ENCODE measurements at places on chromosomes 1 and 21.

DNA sequence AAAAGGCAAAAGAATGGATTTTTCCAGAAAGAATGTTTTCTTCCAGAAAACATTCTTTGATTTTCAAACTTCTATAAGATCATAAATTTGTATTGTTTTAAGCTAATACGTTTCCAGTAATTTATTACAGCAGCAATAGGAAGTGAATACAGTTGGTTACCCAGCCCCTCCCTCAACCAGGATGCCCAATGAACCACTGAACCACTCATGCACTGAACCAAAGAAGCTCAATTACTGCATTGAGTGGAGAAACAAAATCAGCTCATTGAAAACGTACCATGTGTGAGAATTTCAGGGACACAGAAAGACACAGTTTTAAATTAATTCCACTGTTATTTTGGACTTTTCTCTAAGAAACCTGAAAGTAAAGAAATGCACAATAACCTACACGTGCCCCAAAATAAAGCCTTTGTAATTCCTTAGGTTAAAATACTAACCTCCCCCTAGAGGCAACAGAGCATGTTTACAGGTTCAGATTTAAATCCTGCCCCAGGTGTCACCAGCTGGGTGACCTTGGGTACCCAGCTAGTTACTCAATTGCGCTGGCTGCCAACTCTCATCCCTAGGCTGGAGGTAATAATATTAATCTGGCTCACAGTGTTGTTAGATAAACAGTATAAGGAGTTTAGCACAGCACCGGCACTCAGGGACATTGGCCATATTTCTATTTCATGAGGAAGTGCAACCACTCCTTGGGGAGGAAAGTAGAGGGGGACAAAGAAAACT lies 111.7 kb downstream of the NMNAT2 start:
- DNase-seq: no peak

- DNase-seq: peak; percentile 5
Observed at GRCh38 chr1:22884806-22885530, 87.7 kb downstream of the LACTBL1 start.

GRCh38 chr1:235331401-235331800 lies 3.0 kb downstream of the GGPS1 start:
- DNase-seq: no peak

- no peak for DNase-seq
Observed at GRCh38 chr1:62209931-62210595, 15.4 kb downstream of the L1TD1 start.

DNA sequence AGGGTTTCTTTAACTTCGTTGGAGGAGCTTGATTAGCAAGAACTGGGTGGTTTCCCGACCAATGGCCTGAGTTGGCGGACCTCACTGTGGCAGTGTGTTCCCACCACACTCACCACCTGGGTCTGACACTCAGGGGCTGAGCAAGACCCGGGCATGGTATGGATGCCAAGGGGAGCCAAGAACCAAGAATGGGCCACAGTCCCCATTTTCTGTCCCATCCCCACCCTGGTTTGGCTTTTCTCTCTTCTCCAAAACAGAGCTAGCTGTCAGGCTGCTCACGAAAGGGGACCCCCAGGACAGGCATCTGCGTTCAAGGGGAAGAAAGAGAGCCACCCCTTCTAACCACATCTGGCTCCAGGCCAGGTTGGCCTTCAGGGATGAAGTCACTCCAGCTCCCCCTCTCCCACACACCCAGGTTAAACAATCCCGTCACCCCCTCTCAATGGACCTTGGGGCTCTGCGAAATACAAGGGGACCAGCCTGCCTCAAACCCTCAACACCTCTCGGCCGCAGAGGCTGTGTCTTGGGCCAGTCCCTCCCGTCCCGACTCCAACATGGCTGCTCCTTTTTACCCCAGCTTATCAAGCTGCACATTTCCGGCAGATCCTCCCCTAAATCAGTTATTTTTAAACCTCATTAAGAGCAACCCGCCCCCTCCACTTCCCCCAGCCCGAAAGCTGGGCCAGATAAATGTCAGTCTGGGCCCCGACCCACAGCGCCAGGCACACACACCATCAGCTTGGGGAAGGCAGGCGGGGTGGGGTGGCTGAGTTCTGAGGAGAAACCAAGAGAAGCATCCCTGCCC lies 3.4 kb downstream of the TAGLN2 start:
- DNase-seq: peak; percentile 78

DNA sequence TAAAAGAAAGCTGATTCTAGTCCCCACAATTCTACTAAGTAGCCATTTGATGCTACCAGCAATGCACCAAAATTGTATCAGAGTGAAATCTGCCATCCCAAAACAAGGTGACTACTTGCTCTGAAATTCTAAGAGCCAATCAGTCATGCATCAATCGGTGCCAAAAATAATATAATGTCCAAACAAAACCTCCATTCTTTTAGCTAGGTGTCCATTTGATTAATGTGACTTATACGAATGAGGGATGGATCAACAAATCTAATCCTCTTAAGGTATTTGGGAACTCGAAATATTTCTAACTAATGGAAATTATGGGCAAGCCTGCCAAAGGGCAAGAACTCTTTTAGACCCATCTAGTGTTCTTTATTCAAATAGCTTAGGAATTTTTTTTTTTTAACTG lies 66.4 kb upstream of the NEK2 start:
- no peak for DNase-seq

DNA sequence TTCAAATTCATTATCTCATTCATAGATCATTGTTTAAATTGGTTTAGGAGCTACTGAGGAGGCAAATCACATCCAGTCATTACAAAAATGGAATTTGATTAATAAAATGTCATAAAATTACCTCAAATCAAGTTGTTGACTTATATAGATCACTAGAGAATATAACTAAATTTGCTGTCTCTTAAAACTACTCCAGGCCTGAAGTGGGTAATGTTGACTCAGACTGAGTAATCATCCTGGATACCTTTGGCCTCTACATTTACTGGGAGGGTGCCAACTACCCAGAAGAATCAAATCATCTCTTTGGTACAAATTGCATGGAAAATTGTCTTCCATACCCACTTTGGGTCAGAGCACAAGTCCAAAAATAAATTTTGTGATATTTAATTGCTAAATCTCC lies 191.2 kb upstream of the GREM2 start:
- DNase-seq: no peak

- no peak for DNase-seq
Observed at GRCh38 chr1:114336360-114336759, 174.6 kb downstream of the TRIM33 start.

DNA sequence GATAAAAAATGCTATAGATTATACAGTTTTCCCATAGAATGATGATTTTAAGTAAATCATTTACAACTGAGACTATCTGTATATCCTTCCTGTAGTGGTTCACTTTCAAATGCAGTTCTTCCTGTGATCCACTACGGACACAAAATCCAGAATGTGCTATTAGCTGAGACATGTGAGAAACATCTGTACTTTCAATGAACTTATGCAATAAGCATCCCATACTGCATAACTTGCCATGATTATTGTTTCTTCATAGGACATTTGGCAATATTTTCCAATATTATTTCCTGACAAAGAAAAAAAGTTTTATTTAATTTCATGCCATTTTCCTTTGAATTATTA lies 83.5 kb upstream of the PRDX6 start:
- no peak for DNase-seq

GRCh38 chr21:44382536-44382935 lies 29.1 kb downstream of the TRPM2 start:
- DNase-seq: no peak

DNA sequence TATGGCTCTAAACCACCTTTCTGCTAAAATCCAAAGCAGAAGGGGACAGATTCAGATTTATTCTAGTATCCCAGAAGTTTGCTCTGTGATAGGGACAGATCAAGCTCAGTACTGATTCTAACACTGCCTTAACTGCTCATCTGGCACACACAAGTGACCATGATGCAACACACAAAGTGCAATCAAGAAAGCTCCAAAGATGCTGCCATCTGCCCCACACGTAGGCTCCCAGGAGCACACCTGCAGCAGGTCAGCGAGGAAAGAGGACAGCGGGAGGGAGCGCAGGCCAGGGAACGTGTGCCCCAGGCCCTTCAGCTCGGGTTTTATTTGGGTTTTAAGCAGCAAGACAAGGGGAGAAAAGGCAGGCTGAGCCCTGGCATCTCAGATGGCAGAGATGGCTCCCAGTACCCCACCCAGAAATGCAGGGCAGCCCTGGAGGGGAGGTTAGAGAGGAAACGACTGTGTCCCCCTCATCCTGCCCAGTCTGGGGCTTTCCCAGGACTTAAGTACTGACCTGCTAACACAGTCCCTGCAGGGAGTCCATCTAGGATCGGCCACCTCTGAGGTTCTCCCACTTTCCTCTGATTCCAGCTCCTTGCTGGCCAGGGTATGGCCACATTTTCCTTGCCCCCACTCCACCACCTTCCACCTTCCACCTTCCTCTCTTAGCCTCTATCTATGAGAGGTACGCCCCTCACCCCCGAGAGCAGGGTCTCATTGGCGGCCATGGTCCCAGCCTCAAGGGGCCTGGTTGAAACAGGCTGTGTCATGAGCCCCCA lies 1.2 kb downstream of the TRIM11 start:
- DNase-seq: no peak

DNA sequence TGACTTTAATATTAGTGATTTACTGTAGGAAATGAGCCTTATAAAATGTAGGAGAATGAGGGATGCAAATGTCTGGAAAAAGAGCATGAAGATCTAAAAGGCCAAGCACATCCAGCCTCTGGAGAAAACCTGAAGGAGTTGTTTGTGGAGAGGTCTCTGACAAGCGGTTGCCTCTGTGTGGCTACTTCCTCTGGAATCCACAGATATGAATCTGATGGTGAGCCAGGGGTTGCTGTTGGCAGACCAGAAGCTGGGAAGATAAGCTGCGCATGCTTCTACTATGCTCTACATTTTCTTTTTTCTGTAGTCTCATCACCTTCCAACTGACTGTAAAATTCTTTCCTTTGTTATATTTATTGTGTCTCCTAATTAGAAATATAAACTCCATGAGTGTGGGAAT lies 248.6 kb downstream of the OLFM3 start:
- DNase-seq: no peak

- DNase-seq: peak; percentile 54
Observed at GRCh38 chr1:226738421-226738994, 574 bp downstream of the ITPKB start.

GRCh38 chr1:108819878-108820277 lies 37.0 kb downstream of the AKNAD1 start:
- DNase-seq: no peak

GRCh38 chr1:245444147-245444828 lies 289.5 kb downstream of the KIF26B start:
- DNase-seq: no peak

GRCh38 chr1:159005161-159005560 lies 4.5 kb upstream of the IFI16 start:
- DNase-seq: no peak

DNA sequence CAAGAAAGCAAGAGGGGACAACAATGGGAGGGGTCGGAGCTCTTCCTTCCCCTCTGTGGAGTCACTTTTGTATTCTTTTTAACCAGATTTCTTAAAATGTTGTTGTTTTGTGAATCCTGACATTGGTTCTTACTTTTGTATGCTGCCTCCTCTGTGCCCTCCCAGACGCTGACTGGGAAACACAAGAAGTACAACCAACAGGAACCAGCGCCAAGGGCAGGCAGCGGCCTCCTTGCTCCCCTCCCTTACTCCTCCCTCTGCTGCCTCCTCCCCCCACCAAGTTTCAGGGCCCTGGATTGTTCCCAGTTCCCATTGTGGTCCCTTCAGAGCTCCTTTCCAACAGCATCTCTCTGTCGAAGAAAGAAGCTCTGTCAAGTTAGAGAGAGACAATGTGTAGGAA lies 111.1 kb downstream of the BRINP2 start:
- no peak for DNase-seq

GRCh38 chr1:41354956-41355355 lies 6.3 kb upstream of the FOXO6 start:
- DNase-seq: no peak

DNA sequence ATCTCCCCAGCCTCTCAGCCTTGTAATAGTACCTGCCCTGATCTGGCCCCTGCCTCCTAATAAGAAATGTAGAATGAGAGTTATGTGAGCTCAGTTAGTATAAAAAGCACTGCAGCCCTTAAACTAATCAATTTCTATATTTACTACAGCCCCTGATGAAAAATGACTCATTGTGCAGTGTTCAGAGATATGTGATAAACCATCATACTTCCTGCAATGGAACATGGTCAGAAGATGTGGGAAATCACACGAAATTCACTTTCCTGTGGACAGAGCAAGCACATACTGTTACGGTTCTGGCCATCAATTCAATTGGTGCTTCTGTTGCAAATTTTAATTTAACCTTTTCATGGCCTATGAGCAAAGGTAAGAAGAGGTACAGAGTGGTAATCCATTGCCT lies 176.8 kb upstream of the PDE4B start:
- no peak for DNase-seq

GRCh38 chr1:50452700-50453099 lies 29.5 kb upstream of the DMRTA2 start:
- no peak for DNase-seq

- no peak for DNase-seq
Observed at GRCh38 chr1:171252482-171252881, 4.2 kb downstream of the FMO1 start.

GRCh38 chr1:178867670-178868069 lies 3.2 kb downstream of the ANGPTL1 start:
- no peak for DNase-seq

- peak; percentile 66 for DNase-seq
Observed at GRCh38 chr21:25421321-25422028, 185.8 kb downstream of the MRPL39 start.

DNA sequence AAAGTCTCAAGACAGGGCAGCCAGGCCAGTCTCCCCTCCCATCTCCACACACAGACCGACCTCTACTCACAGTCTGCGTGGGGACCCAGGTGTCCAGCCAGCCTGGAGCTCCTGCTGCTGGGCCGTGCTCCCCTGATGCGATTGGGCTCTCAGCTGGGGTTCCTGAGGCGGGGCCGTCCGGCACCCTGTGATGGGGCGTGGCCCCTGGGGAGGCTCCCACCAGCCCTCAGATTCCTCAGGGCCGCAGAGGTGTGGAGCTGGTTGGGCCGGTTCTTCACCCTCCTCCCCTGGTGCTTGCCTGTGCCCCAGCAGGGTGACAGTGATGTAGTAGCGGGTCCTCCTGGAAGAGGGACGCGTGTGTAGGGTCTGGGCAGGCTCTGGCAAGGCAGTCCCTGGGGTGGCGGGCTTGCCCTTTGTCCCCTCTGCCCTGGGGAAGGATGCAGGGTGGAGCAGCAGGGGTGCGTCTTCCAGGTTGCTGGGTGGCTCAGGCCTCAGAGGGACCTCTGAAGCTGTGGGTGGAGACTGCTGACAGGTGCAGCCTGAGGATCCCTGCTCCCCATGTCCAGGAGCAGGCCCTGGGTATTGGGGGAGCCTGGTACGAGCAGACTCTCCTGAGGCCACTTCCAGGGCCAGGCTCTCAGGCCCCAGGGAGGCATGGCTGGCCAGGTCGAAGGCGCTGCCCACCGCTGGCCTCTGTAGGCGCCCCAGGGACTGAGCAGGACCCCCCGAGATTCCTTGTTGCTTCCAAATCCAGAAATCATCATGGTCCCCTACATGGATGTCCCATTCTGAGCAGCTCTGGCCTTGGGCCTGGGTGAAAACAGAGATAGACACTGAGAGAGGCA lies at the start of gene CRYBG2:
Gene CRYBG2, minus strand, starts transcription at position 155 of the 845 bp plus-strand sequence. CDS start 7,473 bp downstream, outside the sequence.
- no peak for DNase-seq

DNA sequence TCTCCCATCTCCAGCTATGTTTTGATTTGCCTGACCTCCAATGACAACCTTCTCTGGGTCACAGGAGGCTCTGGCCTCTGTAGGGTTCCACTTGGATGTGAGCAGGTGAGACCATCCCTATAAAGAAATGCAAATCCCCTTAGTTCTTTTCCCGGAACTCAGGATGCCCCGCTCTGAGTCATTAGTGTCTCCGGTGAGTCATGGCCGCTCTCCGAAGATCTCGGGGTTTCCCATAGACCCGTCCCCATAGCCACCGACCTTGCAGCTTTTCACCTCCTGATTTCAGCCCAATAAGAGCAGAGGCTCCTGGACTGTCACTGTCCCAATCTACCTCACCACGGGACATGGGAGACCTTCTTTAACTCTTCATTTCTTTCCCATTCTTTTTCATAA lies 98.2 kb downstream of the PGBD5 start:
- DNase-seq: no peak
